ENCODE measurements at places on chromosomes 3 and 15. TPM values are rescaled to one million over a fixed set of nuclear protein-coding genes. Genes with fewer than 3 reads are reported as not detected.

- H3K27ac ChIP-seq = no peak overlapping the region
- H3K4me3 ChIP-seq = no peak overlapping the region
- no peak for DNase-seq
- no peaks in the 10 kb centered on the region for H3K36me3 ChIP-seq
Measured at GRCh38 chr15:97234851-97235610, 725.5 kb upstream of the ARRDC4 start.

DNA sequence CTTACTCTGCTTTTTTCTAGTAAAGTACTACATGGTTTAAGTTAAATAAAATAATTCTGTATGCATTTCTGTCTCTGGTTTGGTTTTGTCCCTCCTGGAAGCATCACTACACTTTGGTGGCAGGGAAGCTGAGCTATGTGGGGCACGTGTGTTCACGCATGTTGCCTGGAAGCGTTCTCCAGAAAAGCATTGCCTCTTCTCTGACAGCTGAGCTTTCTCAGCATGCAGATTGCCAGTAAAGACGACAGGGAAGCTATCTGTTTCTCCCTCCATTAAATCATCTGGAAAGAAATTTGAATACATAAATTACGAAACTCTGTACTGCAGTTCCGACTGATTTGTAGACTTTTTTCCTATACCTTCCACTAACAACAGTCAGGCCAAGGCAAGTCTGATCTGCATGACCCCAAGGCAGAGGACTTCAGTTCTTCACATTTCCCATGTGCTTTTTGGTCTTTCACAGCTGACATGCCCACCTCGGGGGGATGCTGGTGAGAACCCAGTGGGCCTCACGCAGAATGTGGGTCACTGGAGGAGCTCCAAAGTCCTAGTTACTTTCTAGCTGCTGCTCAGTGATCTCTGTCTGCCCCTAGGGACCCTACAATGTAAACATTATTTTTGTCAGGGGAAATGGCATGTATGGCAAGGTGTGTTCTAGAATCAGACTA, 43.0 kb downstream of the PGPEP1L start:
- H3K36me3 ChIP-seq = peaks cover 8% of the 10 kb centered on the region
- no peaks in the 10 kb centered on the region for H3K4me1 ChIP-seq
- no peak overlapping the region for H3K4me3 ChIP-seq
- no peak for DNase-seq
- H3K27ac ChIP-seq = no peak overlapping the region

Gene CNBP
- 287 TPM for total RNA-seq

DNA sequence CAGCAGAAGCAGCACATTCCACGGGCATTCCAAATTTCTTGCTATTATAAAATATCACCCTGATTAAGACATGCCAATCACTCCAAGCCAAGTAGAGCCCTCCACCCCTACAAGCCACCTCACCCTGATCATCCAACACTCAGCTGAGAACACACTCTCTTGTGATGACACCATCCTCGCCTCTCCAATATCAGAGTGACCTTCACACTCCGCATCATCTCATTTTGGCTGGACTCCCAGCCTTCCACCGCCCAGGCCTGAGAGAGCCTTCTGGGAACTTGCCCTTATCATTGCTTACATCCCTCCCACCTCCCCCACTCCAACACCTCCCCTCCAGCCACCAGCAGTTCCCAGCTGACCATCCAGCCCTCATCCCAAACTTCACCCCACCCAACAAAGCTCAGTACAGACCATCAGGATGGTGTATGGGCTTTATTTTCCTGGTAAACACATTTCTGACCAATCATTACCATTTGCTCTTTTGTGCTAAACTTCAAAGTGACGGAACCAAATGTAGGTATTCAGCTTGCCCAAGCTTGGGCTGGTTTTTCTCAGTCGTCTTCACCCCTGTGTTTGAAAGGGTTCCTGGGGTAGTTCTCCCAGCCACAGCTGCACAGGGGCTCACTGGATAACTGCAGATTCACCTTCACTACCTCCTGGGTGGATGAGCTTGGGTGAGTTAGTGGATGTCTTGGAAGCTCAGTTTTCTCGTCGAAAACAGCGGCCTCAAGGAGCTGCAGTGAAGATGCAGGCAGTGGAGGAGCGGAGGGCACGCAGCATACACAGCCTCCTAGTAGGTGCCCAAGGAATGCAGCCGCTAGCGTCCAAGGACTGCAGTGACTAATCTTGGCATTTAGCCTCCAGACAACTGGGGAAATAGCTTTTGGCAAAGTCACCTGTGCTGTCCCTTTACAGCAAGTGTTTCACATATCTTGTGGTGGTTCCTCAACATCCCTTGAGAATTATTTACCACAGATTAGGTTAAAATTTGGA, 115.1 kb downstream of the LIPC start:
- no peak overlapping the region for H3K4me3 ChIP-seq
- peak; percentile 83 for DNase-seq
- no peaks in the 10 kb centered on the region for H3K27me3 ChIP-seq
- H3K27ac ChIP-seq = peak overlapping the region; percentile 75
- H3K36me3 ChIP-seq = no peaks in the 10 kb centered on the region
- peaks cover 4% of the 10 kb centered on the region for H3K4me1 ChIP-seq

DNA sequence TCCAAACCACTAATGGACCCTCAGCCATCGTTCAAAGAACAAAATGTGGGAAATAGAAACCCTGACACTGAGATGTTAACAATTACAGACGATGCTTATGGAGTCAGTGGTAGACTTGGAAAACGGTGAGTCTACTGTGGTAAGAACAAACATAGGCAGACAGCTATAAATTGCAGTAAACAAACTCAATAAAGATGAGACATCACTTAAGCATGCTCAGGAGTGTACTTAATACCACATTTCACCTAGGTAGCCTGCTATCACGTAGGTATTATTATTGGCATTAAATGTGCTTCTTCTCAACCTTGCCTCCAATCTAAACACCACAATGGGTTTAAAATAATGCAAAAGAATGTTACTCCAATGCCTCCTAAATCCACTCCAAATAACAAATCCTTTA, 2.5 kb downstream of the OSBPL10 start:
- H3K27ac ChIP-seq = no peak overlapping the region
- H3K4me3 ChIP-seq = no peak overlapping the region
- H3K4me1 ChIP-seq = no peaks in the 10 kb centered on the region
- H3K27me3 ChIP-seq = no peaks in the 10 kb centered on the region
